ENCODE measurements at places on chromosomes 2 and 18. TPM values are rescaled to one million over a fixed set of nuclear protein-coding genes. Genes with fewer than 3 reads are reported as not detected.

CNTNAP5 gene
- polyA plus RNA-seq = not detected

GRCh38 chr2:175136334-175137215 is 31.4 kb downstream of the ATF2 start:
- no peak for DNase-seq

WDFY1 gene
- 60.6 TPM for polyA plus RNA-seq

ZDBF2 gene
- polyA plus RNA-seq = 11.7 TPM

- DNase-seq = no peak
Measured at GRCh38 chr2:203897544-203897943, 30.0 kb downstream of the CTLA4 start.

DNA sequence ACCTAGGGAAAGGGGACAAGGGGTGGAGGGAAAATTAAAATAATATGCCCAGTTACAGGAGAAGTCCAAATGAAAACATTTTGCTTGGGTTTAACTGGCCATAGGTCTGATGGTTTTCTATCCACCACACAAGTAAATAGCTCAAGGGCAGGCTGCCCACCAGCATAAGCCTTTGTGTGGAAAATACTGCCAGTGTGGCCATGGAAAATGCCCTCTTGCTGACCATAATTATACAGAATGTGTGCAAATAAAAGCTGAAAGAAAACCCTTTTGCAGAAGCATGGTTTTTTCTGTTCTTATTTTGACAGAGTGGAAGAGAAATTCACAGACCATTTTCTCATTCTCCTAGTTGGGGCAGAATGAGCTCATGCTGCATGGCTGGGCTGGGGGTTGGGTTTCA is 111.3 kb upstream of the SIX2 start:
- DNase-seq = no peak

RAB11FIP5 gene
- 46.4 TPM for polyA plus RNA-seq

TRIM43 gene
- 0.20 TPM for polyA plus RNA-seq

GRCh38 chr2:129828792-129829191 is 150.7 kb upstream of the RAB6C start:
- no peak for DNase-seq

DNA sequence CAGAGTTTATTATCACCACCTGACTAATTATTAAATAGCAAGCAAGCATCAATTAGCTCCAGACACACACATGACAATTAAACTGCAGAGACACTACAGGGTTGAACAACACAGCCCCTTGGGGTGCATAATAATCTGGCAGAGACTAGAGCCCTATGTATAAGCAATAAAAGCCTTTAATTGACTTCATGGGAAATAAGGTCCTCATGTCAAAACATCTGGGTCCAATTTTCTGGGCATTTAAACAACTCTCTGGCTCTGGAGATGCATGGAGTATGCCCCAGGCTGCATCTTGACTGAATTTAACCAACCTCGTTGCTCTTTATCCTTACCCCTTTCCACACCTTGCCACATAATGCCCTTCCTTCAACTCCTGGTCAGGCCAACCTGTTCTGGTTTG is 270.7 kb upstream of the THUMPD2 start:
- DNase-seq = no peak

- DNase-seq = peak; percentile 65
Measured at GRCh38 chr2:88016086-88016959, at the start of gene RNU2-63P. Gene RNU2-63P, minus strand, starts transcription at chr2:88016547.

- DNase-seq = no peak
Measured at GRCh38 chr2:235149240-235149659, 197.4 kb downstream of the SH3BP4 start.

GRCh38 chr2:151556121-151556520 is 146.4 kb downstream of the RIF1 start:
- DNase-seq = no peak

GRCh38 chr2:217075268-217076057 is 215.6 kb upstream of the TNP1 start:
- DNase-seq = no peak

DNA sequence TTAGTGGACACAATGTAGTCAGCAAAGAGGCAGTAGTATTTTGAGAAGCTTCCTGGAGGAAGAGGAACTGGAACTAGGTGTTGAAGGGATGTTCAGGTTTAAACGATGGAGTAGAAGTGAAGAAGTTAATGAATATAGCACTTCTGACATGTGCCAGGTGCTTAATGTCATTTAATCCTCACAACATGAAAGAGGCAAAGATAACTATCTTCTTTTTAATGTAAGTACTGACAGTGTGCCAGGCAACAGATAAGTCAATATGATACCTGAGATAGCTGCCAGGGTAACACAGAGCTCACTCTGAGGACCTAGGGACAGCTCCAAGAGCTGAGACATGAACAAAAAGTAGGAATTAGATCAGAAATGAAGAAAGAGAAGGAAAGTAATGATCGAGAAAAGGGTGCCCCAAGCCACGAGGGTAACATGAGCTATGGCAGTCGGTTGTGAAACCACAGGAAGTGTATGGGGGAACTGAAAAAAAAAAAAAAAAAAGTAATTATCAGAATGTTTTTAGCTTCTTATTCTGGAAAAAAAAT is 140.7 kb downstream of the RNF144A start:
- DNase-seq = no peak

GYPC gene
- polyA plus RNA-seq = 60.5 TPM

- DNase-seq = no peak
Measured at GRCh38 chr2:239275044-239275685, 125.7 kb downstream of the HDAC4 start.

DNA sequence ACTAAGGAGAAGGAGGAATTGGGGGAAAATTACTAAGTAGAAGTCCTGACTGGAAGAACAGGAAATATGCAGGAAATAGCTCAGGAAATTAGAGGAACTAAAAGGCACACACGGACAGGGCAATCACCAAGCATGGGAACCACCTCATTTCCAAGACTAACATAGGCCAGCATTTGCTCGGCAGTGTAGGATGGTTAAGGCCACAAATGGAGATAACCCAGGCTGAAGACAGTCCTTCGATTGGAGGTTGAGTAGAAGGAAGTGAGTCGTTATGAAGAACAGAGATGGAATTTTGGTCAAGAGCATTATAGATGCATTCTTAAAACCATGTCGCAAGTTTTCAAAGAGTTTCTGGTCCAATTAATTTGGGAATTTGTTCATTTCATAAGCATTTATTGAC is 401.4 kb downstream of the ALK start:
- no peak for DNase-seq

DNA sequence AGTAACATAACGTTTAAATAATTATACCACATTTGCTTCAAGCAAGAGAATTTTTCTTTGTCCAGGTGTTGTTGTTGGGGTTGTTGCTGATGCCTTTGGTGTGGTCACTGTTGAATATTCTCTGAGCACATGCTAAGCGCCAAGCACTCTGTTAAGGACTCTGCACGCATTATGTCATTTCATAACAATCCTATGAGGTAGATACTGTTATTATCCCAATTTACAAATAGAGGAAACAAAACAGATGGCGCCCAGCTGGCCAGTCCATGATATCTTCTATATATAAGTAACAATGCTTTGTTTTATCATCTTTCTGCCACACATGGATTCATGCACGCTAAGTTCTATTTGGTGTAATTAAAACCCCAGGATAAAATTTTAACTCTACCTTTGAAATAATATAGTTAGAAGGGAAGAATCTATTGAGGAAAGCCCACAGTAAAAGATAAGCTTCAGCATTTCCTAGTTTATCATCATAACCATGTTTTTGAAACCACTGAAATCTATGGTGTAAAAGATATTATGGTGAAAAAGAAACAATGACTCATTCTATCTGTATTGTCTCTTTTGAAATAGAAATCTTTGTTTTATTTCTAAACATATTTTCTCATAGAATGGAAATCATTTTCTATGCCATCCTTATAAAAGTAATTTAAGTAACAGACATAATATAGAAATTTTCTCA is 199.7 kb downstream of the PID1 start:
- no peak for DNase-seq

DNA sequence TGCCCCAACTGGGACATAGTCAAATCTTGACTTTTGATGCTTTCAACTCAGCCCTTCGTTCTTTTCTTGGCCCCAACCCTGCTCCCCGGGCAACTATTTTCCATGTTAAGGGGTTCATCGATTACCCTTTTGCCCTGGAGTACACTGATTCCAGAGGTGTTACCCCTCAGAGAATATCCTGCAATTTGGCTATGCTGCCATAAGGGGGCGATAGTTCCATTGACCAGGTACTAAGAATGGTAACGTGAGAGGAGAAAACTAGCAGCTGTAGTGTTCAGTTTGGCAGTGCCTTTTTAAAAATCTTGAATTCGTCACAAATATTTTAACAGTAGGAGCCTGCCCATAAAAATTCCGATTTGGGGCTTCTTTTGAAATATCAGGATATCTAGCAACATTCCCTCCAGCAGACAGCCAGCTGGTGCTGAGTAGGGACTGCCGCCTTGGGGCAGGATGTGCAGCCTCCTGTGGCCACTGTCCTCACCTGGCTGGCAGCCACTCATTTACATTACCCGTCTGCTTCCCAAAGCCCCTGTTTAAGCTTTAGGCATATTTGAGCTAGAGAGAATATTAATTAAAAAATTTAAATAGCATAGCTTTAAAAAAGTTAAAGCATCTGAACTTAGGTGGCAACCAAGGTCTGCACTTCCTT is 146.3 kb upstream of the SKOR2 start:
- DNase-seq = no peak

GRCh38 chr2:203681978-203682377 is 24.5 kb upstream of the CD28 start:
- no peak for DNase-seq

GRCh38 chr18:33694593-33694992 is 116.6 kb downstream of the ASXL3 start:
- no peak for DNase-seq

GRCh38 chr2:3959372-3959771 is 256.0 kb downstream of the DCDC2C start:
- peak; percentile 31 for DNase-seq

DNA sequence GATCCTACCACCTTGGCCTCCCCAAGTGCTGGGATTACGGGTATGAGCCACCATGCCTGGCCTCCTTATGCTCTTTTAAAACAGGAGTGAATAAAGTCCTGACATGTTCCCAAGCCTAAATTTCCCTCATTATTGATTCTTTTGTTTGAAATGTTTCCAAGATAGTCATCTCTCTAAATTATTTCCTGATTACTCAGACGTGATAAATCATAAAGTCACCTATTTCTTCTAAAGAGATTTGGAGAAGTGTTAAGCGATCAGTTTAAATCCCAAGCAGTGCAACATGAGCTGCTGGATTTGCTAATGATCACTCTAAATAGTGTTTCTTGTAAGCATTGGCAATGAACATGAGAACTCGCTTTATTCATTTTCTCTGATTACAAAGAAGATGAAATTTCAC is 51.8 kb downstream of the PMAIP1 start:
- no peak for DNase-seq

DNA sequence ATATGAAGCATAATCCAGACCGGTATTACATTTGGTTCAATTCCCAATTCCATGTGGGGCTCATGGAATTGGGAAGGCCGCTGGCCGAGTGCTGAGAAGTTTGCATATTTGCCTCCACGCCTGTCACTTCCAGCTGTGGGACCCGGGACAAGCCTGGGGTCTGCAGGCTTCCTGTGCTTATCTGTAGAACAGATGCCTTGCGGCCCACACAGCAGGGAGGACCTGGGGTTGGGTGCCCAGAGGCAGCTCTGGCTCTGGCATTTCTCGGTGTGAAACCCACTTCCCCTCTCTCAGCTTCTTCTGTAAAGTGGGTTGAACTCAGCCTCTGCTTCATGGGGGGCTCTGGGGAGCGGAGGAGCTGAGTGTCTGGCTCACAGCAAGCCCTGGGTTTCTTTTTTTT is 97.9 kb downstream of the SH3BP4 start:
- no peak for DNase-seq

DNA sequence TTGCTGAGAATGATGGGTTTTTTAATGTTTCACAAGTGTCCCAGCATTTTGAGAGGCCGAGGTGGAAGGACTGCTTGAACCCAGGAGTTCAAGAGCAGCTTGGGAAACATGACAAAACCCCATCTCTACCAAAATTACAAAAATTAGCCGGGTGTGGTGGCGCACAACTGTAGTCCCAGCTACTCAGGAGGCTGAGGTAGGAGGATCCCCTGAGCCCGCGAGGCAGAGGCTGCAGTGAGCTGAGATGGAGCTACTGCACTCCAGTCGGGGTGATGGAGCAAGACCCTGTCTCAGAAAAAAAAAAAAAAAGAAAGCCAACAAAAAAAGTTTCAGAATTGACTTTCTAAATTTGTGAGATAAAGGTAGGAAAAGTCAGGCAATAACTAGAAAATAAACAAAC is 8.7 kb downstream of the TFCP2L1 start:
- DNase-seq = no peak

GRCh38 chr18:62566199-62566598 is 43.4 kb downstream of the ZCCHC2 start:
- DNase-seq = no peak

DNA sequence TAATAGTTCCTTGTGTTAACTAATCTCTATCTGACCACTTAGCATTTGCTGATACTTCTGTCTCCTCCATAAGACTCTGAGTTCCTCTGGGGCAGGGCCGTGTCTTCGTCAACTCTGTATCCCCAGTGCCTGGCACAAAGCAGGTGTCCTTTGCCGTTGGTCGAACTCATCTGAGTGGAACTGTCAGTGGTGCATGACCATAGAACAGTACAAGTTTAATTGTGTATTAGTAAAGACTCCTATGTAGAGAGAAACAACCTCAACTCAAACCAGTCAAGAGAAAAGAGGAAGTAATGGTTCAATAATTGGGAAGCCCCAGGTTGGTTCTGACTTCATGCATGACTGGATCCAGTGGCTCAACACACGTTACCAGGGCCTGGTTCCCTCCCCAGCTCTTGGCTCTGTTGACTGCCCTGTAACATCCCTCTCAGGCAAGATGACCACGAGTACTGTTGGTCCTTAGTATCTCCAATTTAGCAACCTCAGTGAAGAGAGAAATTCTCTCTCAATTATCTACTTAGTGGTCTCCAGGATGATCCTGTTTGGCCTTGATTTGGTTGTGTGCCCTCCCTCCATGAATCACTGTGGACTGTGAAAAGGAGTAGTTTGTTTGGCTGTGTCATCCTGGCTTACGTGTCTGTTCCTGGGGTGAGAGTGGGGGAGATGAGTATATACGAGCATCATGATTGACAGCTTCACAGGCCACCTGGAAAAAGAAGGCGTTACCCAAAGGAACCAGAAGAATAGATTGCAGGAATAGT is 58.5 kb upstream of the MSH6 start:
- no peak for DNase-seq

DNA sequence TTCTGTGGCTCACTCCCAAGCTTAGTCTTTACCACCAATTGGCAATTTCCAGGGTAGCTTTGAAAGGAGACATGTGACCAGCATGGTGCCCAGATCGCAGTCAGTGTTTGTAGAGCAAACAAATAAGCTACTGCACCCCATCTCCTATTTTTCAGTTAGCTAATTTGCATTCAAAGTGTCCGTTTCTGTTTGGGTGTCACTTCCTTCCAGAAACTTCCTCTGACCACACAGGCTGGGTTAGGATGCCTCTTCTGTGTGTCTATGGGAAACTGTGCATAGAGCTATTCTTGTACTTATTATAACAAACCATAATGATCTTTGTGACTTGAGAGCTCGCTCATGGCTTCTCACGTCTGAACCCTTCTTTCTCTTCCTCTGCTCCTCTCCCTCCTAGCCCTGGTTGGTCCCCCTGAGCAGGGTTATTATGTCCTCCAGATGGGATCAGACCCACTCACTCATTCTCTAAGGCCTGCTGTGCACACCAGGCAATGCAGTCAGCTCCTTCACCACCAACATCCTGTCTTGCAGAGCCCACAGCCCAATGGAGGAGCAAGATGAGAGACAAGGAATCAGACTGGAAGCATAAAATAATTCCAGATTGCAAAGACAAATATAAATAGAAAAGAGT is 101.2 kb upstream of the ALK start:
- no peak for DNase-seq

GRCh38 chr2:159042115-159042850 is 73.8 kb downstream of the TANC1 start:
- no peak for DNase-seq

NXPH2 gene
- 4.6 TPM for polyA plus RNA-seq

- no peak for DNase-seq
Measured at GRCh38 chr2:74502720-74503505, 3.5 kb upstream of the LBX2 start.
